ENCODE measurements at places on chromosomes 1 and 21.

DNA sequence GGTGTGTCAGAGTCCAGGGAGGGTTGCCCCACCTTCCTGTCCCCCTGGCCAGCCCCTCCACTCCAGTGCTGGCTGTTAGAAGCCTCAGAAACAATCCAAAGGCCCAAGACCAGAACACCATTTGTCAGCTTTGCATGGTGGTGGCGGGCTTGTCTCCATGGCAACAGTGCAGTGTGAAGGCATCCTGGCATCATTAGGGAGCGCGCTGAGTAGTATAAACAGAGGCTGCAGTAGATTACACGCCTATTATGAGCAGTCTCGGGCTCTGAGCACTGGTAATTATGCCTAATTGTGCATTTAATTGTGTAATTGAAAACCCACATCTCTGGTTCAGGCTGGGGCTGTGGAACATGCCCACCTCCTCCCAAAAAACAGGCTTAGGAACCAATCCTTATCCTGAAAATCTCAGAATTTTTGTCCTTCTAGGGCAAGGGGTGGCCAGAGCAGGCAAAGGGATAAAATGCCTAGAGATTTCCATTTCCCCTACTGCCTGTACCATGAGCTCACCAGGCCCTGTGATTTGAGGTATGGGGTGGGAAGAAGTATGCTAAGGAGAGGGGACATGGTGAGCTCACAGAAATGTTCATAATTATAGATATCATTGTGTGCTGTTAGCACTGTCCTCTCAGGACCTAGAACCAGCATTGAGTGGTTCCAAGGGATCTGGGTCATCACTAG is 11.7 kb downstream of the NKAIN1 start:
- DNase-seq: no peak

GRCh38 chr1:27724961-27725373 is 794 bp upstream of the FAM76A start:
- peak; percentile 56 for DNase-seq

DNA sequence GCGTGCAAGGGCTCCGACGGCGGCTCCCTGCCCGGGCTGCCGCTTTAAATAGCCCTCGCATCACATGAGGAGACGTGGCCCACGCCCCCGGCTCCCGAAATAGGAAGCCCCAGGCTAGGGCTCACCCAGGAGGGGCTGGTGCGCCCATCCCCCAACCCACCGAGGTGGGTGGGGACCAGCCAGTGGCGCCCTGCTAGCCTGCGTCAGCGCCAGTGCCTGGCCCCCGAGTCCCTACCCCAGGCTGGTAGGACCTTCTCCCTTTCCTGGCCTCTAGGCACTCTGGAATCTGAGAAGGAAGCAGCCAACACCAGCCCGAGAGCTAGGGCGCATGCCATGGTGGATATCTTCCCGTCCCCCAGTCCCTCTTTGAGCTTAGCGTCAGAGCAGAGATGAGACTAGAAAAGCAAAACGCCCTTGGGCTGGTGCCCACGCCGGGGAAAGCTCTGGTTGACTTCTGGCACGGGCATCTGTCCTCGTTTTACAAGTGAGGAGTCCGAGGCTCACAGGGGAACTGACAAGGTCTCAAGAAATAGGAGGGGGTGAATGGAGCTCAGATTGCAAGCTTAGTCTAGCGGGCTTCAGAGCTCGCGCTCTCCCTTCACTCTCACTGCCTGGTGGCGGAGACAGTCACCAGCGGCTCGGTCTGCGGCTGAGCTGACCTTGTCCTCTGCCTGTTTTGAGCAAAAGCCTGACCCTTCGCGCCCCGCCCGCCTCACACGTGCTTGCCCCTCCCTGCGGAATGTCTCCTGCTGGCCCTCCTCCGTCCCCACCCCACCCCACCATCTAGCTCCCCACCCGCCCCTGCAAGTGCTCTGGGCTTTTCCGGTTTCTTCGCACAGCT is at the start of gene FABP3:
FABP3 (minus strand) TSS at position 21 of the 841 bp plus-strand sequence. CDS start 62 bp downstream, outside the sequence.
- peak; percentile 92 for DNase-seq

DNA sequence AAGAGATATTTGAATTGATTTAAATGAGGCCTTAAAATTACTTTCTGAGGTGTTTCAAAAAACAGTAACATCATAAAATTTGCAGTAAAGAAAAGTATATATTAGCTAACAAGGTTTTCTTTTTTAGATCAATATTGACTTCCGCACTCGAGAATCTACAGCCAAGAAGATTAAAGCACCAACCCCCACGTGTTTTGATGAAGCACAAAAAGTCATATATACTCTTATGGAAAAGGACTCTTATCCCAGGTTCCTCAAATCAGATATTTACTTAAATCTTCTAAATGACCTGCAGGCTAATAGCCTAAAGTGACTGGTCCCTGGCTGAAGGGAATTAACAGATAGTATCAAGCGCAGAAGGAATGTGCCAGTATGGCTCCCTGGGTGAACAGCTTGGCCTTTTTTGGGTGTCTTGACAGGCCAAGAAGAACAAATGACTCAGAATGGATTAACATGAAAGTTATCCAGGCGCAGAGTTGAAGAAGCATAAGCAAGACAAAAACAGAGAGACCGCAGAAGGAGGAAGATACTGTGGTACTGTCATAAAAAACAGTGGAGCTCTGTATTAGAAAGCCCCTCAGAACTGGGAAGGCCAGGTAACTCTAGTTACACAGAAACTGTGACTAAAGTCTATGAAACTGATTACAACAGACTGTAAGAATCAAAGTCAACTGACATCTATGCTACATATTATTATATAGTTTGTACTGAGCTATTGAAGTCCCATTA is 3.6 kb downstream of the RGS1 start:
- no peak for DNase-seq

GRCh38 chr1:59094001-59094400 is 202.9 kb upstream of the FGGY start:
- no peak for DNase-seq

GRCh38 chr1:81584398-81584797 is 216.3 kb upstream of the ADGRL2 start:
- no peak for DNase-seq

DNA sequence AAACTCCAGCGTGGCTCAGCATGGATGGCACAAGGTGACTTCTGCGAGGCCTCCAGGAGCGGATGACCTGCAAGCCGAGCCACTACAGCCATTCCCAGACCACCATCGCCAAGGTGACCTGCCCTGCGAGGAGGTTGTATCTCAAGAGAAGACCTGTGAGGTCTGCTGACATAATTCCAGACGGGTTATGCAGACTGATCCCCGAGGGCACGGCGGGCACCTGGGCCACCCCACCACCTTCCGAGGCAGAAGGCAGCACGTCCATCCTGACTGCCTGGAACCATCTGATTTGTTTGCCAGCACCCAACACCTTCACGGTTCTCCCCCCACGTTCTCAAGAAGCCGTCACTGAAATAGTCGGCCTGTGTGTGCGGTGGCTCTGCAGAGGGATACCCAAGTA is 56.8 kb upstream of the CNTN2 start:
- no peak for DNase-seq

- DNase-seq: no peak
These were observed 93.5 kb downstream of the TTLL7 start for GRCh38 chr1:83905315-83905907.
